ENCODE measurements at places on chromosomes 4 and X.

GRCh38 chrX:100395781-100396180 is 14.3 kb downstream of the PCDH19 start:
- DNase-seq, result no peak

DNA sequence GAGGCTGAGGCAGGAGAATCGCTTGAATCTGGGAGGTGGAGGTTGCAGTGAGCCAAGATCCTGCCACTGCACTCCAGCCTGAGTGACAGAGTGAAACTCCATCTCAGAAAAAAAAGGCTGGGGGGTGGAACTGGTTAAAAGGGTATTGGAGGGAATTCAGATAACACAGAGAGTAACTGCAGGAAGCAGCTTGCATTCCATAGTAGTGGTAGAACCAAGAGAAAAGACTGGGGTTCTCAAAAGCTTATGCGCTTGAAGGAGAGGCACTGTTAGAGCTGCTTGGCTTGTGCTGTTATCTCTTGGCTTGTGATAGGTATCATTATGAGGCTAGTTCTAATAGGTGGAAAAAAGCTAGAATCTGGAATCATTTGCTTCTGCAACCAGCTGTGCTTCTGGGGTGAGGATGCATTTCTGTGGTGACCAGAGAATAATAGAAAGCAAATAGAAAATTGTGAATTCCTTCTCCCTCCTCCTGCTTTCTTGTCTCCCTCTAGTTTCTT is 91.2 kb upstream of the ELOVL6 start:
- no peak for DNase-seq

- DNase-seq, result no peak
These were observed 37.1 kb upstream of the XPNPEP2 start for GRCh38 chrX:129701624-129702069.

GRCh38 chr4:30208731-30209435 is 511.3 kb upstream of the PCDH7 start:
- DNase-seq, result no peak

DNA sequence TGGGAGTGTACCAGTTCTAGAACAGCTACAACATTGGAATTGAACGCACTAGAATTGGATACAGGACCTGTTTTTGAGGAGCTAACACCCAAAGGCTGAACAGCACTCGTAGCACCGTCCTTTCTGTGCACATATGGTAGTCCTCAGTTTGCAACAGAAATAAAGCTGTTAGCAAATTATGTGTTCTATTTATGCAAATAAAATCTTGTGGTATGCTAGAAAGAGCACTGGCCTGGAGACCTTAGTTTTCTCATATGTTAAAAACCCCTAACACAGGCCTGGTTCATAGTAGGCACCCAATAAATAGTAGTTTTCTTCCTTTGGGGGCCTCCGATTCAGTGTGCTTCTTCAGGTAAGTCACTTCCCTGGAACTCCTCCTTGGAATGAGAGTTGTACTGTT is 140.3 kb downstream of the AR start:
- no peak for DNase-seq

Data from NB4 (cell line).